Lung (tissue), 17 donors: ENCODE measurements at places on chromosomes 6 and 20. TPM values are rescaled to one million over a fixed set of nuclear protein-coding genes. Genes with fewer than 3 reads are reported as not detected.

- no peaks in the 10 kb centered on the region for H3K27me3 ChIP-seq
- no peak for DNase-seq
- no peak overlapping the region for H3K4me3 ChIP-seq
- H3K4me1 ChIP-seq: no peaks in the 10 kb centered on the region
Observed at GRCh38 chr6:80158478-80158989, 52.1 kb downstream of the BCKDHB start.

CFAP206 gene
- total RNA-seq: 15.0 TPM

- no peaks in the 10 kb centered on the region for H3K27me3 ChIP-seq
- H3K4me1 ChIP-seq: no peaks in the 10 kb centered on the region
- DNase-seq: no peak
- H3K36me3 ChIP-seq: no peaks in the 10 kb centered on the region
Observed at GRCh38 chr20:6524305-6524704, 243.2 kb upstream of the BMP2 start.

DNA sequence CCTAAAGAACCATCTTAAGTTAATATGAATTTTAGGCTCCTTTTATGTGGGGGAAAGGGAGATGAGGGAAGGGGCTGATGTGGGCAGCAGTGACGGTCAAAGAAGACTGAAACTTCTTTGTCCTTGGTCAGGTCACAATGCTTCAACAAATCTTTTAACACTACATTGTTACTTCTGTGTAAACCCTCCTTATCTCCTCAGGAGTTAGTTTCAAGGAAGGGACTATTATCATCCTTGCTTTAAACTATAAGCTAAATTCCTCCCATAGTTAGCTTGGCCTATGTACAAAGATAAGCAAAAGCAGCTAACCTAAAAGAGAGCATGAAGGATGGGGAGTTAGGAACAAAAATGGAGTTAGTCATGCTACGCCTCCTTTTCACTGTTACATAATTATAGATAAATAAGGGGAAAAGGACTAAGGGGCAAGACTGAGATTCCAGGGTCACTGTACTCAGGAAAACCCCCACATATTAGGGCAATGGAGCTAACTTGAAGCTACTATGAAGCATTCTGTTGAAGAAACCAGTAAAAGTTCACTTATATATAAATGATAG lies 172.7 kb upstream of the RUNX2 start:
- H3K4me3 ChIP-seq: no peak overlapping the region
- H3K4me1 ChIP-seq: no peaks in the 10 kb centered on the region
- no peak for DNase-seq
- H3K27ac ChIP-seq: no peak overlapping the region
- H3K27me3 ChIP-seq: no peaks in the 10 kb centered on the region
- H3K36me3 ChIP-seq: no peaks in the 10 kb centered on the region

FOXA2 gene
- 39.5 TPM for total RNA-seq

HRH3 gene
- not detected for total RNA-seq

MAPK13 gene
- total RNA-seq: 73.3 TPM

SLC22A2 gene
- not detected for total RNA-seq

DNA sequence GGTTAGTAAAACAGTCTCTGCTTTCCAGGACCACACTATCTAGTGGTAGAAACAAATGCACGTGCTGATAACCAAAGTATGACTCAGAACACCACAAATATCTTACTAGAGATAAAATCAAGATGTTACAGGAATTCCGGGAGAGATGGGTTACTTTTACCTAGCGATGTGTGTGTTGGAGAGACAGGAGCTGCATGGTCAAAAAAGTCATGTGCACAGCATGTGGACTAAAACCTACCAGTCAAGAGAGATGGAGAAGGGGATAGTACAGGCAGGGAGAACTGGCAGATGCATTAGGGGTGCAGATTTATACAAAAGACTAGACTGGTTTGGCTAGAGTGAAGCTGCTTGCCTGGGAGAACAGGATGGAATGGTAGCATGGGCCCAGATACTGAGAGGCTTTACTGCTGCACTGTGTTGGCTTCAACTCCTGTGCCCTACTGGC lies 75.3 kb upstream of the MRAP2 start:
- H3K27ac ChIP-seq: no peak overlapping the region
- H3K36me3 ChIP-seq: peaks cover 26% of the 10 kb centered on the region
- DNase-seq: no peak
- H3K4me1 ChIP-seq: no peaks in the 10 kb centered on the region
- no peaks in the 10 kb centered on the region for H3K27me3 ChIP-seq

DNA sequence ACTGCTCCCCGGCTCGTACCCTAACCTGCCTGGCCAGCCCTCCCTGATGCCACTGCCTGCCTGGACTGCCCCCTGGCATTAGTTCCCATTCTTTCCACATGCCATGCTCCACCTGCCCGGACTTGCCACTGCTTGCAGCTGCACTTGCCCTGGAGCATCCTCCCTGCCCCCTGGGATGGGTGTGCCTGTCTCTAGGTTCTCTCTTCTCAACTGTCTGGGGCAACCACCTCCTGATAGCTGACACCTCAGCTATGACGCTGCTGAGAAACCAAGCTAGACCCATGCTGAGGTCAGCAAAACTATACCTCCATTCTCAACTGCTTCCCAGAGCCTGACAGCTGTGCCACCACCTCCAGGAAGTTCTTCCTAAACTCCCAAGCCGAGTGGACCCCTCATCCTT lies 72.1 kb downstream of the PERP start:
- DNase-seq: no peak
- no peak overlapping the region for H3K4me3 ChIP-seq
- H3K4me1 ChIP-seq: no peaks in the 10 kb centered on the region
- no peaks in the 10 kb centered on the region for H3K27me3 ChIP-seq
- no peak overlapping the region for H3K27ac ChIP-seq
- H3K36me3 ChIP-seq: no peaks in the 10 kb centered on the region

DNA sequence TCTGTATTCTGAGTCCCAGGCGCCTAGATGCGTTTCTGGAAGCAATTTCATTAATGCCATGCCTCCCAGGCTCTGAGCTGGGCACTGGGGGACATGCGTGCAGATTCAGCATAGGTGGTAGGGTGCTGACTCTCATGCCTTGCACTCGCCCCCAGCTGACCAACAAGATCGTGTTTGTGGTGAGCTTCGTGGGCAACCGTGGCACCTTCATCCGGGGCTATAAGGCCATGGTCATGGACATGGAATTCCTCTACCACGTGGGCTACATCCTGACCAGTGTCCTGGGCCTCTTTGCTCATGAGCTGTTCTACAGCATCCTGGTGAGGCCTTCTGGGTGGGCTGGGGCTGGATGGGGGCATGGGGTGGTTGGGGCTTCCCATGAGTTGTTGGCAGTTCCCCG lies 21.6 kb downstream of the UQCC2 start:
- no peak overlapping the region for H3K27ac ChIP-seq
- peaks cover 16% of the 10 kb centered on the region for H3K36me3 ChIP-seq
- DNase-seq: no peak
- H3K4me3 ChIP-seq: no peak overlapping the region

GRCh38 chr20:7378864-7379605 lies 561.2 kb downstream of the HAO1 start:
- no peaks in the 10 kb centered on the region for H3K4me1 ChIP-seq
- no peak for DNase-seq
- no peak overlapping the region for H3K4me3 ChIP-seq
- no peaks in the 10 kb centered on the region for H3K36me3 ChIP-seq
- no peak overlapping the region for H3K27ac ChIP-seq
- no peaks in the 10 kb centered on the region for H3K27me3 ChIP-seq

C6orf58 gene
- total RNA-seq: not detected

DNA sequence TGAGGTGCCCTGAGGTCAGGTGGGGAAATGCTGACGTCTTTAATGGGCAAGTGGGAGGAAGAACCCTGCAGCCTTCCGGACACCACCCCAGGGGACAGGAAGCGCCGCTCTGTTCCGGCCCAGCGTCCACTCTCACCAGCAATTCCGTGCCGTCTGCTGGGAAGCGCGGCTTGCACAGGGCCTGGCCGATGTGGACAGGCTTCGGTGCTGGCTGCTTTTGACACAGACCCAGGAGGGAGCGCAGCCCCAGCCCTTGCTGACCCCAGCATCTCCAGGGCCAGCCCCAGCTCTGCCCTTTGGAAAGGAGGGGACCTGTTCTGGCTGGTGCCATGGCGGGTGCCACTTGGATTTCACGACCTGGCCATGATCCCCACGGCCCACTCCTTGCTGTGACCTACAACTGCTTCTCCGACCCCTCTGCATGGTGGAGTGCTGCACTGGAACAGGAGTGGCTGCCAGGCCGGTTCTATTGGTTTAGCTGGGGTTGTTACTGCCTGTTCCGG lies 123.2 kb downstream of the DLL1 start:
- H3K27ac ChIP-seq: no peak overlapping the region
- no peaks in the 10 kb centered on the region for H3K27me3 ChIP-seq

DNA sequence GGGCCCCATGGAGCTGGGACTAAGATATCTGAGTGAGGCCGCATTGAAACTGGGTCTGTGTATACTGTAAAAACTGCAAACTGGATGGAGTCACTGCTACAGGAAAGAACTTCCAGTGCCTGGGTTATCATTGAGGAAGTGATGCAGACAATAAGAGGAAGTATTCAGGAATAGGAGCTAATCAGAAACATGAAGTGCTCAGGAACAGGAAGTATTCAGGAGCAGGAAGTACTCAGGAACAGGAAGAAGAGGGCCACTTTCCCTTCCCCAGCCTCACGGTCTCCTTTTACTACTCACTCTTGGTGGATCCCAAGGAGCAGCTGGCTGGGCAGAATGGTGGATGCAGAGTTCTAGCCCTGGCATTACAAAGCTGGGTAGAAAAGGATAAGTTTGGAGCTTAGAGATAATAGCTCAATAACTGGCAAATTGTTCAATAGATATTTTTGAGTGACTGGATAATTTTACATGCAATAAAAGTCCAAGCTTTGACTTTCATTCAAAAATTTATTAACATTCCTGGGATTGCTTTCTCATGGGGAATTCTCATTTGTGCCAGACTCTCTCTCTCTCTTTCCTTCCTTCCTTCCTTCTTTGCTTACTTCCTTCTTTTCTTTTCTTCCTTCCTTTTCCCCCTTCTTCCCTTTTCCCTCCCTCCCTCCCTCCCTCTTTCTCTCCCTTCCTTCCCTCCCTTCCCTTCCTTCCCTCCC lies 82.2 kb upstream of the PAX1 start:
- no peak overlapping the region for H3K4me3 ChIP-seq
- no peaks in the 10 kb centered on the region for H3K4me1 ChIP-seq
- DNase-seq: no peak
- no peaks in the 10 kb centered on the region for H3K36me3 ChIP-seq
- H3K27ac ChIP-seq: no peak overlapping the region

DNA sequence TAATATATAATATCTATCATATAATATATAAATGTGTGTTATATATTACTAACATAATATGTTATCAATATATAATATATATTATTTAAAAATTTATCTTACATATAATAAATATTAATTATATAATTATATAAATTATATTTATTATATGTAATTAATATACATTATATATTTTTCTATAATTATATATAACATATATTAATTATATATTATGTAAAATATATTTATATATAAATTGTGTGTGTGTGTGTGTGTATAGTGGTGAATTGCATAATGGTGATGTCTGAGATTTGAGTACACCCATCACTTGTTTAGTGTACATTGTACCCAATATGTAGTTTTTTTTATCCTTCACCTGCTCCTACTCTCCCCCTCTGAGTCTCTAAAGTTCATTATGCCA lies 205.9 kb upstream of the KCNG1 start:
- no peak overlapping the region for H3K4me3 ChIP-seq
- H3K4me1 ChIP-seq: no peaks in the 10 kb centered on the region
- H3K36me3 ChIP-seq: no peaks in the 10 kb centered on the region

GRCh38 chr6:45946887-45947286 lies 68.8 kb downstream of the CLIC5 start:
- peaks cover 20% of the 10 kb centered on the region for H3K4me1 ChIP-seq
- H3K36me3 ChIP-seq: no peaks in the 10 kb centered on the region
- no peak overlapping the region for H3K4me3 ChIP-seq
- peak overlapping the region; percentile 37 for H3K27ac ChIP-seq

GABRR1 gene
- total RNA-seq: not detected

- no peaks in the 10 kb centered on the region for H3K36me3 ChIP-seq
- no peak overlapping the region for H3K27ac ChIP-seq
- H3K4me3 ChIP-seq: no peak overlapping the region
- H3K27me3 ChIP-seq: no peaks in the 10 kb centered on the region
Observed at GRCh38 chr6:32131439-32131948, 1.4 kb upstream of the FKBPL start.

SLC35D3 gene
- total RNA-seq: 0.09 TPM

GRCh38 chr6:103183831-103184411 lies 1675.8 kb downstream of the HACE1 start:
- no peak overlapping the region for H3K4me3 ChIP-seq
- no peak overlapping the region for H3K27ac ChIP-seq
- DNase-seq: peak; percentile 4
- H3K27me3 ChIP-seq: no peaks in the 10 kb centered on the region
- no peaks in the 10 kb centered on the region for H3K36me3 ChIP-seq

DNA sequence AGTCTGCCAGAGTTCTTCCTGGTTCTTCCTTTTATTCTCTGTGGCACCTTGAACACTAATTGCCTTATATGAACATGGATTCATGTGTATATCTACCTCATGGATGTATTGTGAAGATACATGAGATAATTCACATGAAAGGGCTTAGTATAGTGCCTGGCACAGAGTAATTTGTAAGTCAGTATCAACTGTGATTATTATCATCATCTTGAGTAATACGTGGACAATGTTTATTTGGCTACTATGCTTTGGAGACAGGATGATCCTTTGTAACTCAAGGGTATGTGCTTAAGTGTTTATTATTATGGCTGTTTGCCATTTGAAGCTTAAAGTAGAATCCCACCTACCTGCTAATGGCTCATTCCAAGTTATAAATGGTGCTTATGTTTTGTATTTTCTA lies 16.0 kb downstream of the DOP1A start:
- no peak overlapping the region for H3K27ac ChIP-seq
- no peaks in the 10 kb centered on the region for H3K27me3 ChIP-seq
- H3K36me3 ChIP-seq: no peaks in the 10 kb centered on the region
- no peaks in the 10 kb centered on the region for H3K4me1 ChIP-seq
- no peak for DNase-seq

- no peak overlapping the region for H3K4me3 ChIP-seq
- no peaks in the 10 kb centered on the region for H3K36me3 ChIP-seq
- H3K4me1 ChIP-seq: peaks cover 4% of the 10 kb centered on the region
- no peak overlapping the region for H3K27ac ChIP-seq
Observed at GRCh38 chr6:31477521-31477920, 20.4 kb upstream of the MICB start.

GRCh38 chr6:70839286-70840266 lies 117.3 kb downstream of the B3GAT2 start:
- H3K27me3 ChIP-seq: no peaks in the 10 kb centered on the region
- no peak overlapping the region for H3K4me3 ChIP-seq
- H3K27ac ChIP-seq: no peak overlapping the region
- peaks cover 7% of the 10 kb centered on the region for H3K4me1 ChIP-seq
- no peaks in the 10 kb centered on the region for H3K36me3 ChIP-seq

RBCK1 gene
- 102 TPM for total RNA-seq

WFDC5 gene
- total RNA-seq: not detected

GRCh38 chr20:19889011-19889953 lies 127.9 kb upstream of the NAA20 start:
- peak overlapping the region; percentile 88 for H3K27ac ChIP-seq
- DNase-seq: peak; percentile 91
- peaks cover 30% of the 10 kb centered on the region for H3K4me1 ChIP-seq
- H3K36me3 ChIP-seq: peaks cover 3% of the 10 kb centered on the region

HLA-DQB2 gene
- total RNA-seq: not detected

- no peaks in the 10 kb centered on the region for H3K36me3 ChIP-seq
- DNase-seq: no peak
- no peak overlapping the region for H3K27ac ChIP-seq
- H3K4me3 ChIP-seq: no peak overlapping the region
Observed at GRCh38 chr6:119523556-119523955, 174.0 kb upstream of the MAN1A1 start.

GGT7 gene
- 22.7 TPM for total RNA-seq
